Suppressor macrophage treated with lipopolysaccharide for 4 hours (primary cell): ENCODE measurements at places on chromosomes 5 and 9.

- DNase-seq, result no peak
These were observed 68.9 kb upstream of the GOLM1 start for GRCh38 chr9:86168256-86168655.

- DNase-seq, result no peak
These were observed 69.5 kb downstream of the SFXN1 start for GRCh38 chr5:175547842-175548241.

GRCh38 chr9:20351715-20352114 is 270.6 kb downstream of the MLLT3 start:
- no peak for DNase-seq

- DNase-seq, result no peak
These were observed 3.6 kb upstream of the SAXO1 start for GRCh38 chr9:19036611-19037010.
